ENCODE measurements at places on chromosomes 4 and X. TPM values are rescaled to one million over a fixed set of nuclear protein-coding genes. Genes with fewer than 3 reads are reported as not detected.
A peak's percentile ranks its signal among the peaks of the same experiment; 100 is the strongest.

USP17L29 gene
- total RNA-seq = not detected

MTTP gene
- 0.92 TPM for total RNA-seq

HERC6 gene
- total RNA-seq = 21.9 TPM

CCNB3 gene
- 0.85 TPM for total RNA-seq

ZNF711 gene
- total RNA-seq = 0.97 TPM

NHS gene
- 2.0 TPM for total RNA-seq

MFSD8 gene
- total RNA-seq = 21.5 TPM

PPBP gene
- 2.6 TPM for total RNA-seq

CSN1S1 gene
- total RNA-seq = not detected

HTN1 gene
- total RNA-seq = not detected

TLR2 gene
- total RNA-seq = 77.7 TPM

FRMPD4 gene
- total RNA-seq = not detected

SYTL5 gene
- total RNA-seq = 0.65 TPM

RASL11B gene
- 3.4 TPM for total RNA-seq

DNA sequence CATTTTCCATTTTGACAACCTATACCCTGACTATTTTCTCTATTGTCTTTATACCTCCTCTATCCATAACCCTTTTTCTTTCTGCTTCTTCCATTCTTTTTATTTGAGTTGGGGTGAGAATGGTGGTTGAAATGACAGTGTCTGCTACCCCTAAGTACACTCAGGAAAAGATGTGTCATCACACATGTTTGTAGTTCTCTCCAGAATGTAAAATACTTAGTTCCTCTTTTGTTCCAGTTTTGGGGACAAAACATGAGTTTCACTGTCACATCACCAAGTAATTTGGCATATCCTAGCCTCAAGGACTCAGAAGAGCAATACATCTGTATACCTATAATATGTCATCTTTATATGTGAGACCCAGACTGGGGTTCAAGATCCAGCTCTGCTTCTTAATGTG lies 90.3 kb downstream of the COMMD8 start:
- H3K36me3 ChIP-seq = no peaks in the 10 kb centered on the region
- H3K27me3 ChIP-seq = no peaks in the 10 kb centered on the region
- no peak for DNase-seq
- H3K27ac ChIP-seq = no peak overlapping the region

- no peak overlapping the region for H3K4me3 ChIP-seq
- DNase-seq = no peak
- no peaks in the 10 kb centered on the region for H3K4me1 ChIP-seq
- H3K36me3 ChIP-seq = no peaks in the 10 kb centered on the region
- no peaks in the 10 kb centered on the region for H3K27me3 ChIP-seq
These were observed 102.7 kb downstream of the TRAM1L1 start for GRCh38 chr4:116982656-116983055.

- H3K27ac ChIP-seq = no peak overlapping the region
- no peaks in the 10 kb centered on the region for H3K4me1 ChIP-seq
- no peaks in the 10 kb centered on the region for H3K27me3 ChIP-seq
- H3K36me3 ChIP-seq = no peaks in the 10 kb centered on the region
These were observed 3.3 kb downstream of the RIPPLY1 start for GRCh38 chrX:106899841-106900240.

DNA sequence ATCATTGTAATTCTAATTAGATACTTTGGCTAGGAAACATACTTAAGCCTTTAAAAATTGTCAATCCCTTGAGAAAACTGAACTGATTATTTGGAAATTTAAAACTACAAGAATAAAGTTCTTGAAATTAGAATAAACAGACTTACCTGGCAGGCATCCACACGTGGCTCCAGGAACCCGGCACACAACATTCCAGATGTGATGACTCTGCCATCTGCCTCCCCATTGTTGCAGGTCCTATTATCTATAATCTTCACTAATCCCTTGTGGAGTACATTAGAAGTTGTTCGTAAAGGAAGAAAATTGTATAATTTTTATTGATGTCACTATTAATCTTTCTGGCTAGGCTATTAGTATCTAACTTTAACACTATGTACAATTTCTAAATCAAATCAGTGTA lies 16.2 kb upstream of the GNRHR start:
- H3K4me1 ChIP-seq = no peaks in the 10 kb centered on the region
- DNase-seq = no peak
- no peaks in the 10 kb centered on the region for H3K36me3 ChIP-seq
- no peak overlapping the region for H3K4me3 ChIP-seq

GRCh38 chr4:114487101-114487500 lies 111.5 kb upstream of the UGT8 start:
- no peaks in the 10 kb centered on the region for H3K36me3 ChIP-seq
- H3K4me3 ChIP-seq = no peak overlapping the region
- no peaks in the 10 kb centered on the region for H3K27me3 ChIP-seq
- no peaks in the 10 kb centered on the region for H3K4me1 ChIP-seq

DNA sequence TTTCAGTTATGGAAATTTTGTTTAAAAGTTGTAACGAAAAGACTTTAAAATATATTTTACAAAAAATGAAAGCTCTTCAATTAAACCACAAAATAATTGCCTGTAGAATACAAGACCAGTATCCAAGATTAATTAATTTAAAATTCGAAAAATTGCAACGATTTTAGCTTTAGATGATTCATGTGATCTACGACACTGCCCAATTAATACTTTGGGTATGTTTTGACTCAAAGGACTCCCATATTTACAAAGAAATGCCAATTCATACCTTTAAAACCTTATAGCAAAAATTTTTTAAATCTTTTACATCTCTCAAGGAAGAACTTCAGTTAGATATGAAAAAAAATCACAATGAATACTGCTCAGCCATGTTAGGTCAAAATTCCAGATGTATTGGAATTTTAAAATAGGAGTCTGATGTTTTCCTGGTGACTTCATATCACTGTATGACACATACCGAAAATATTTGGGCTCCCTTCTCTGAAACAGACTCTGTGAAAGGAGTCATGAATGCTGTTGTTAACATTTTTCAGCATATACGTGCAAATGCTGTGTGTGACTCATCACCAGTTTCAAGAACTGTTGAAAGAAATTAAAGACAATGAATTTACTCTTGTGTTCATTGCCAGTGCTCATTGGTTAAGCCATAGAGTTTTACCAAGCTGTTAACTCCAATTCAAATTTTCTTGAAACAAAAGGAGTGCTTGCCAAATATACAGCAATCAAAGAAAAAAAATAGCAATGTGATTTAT lies 13.8 kb upstream of the SMS start:
- peak overlapping the region; percentile 10 for H3K27ac ChIP-seq
- H3K4me3 ChIP-seq = no peak overlapping the region
- H3K36me3 ChIP-seq = no peaks in the 10 kb centered on the region
- H3K27me3 ChIP-seq = no peaks in the 10 kb centered on the region

DNA sequence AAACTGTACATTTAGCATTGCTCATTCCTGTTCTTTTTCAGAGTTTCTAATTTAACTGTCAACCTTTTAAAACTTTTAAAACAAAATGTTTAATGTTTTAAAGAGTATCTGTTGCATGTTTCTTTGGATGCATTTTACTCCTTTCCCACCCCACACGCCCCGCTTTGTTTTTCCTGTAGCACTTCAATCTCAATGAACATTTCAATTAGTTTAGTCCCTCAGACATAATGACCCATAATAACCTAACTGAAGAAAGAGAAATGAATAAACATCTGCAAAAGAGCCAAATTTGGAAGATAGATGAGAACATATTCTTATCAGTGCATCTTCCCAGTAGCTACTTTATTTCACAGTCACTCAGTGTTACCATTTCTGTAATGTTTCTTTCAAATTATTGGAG lies 7.5 kb downstream of the PCDH10 start:
- H3K27ac ChIP-seq = no peak overlapping the region
- H3K4me1 ChIP-seq = peaks cover 11% of the 10 kb centered on the region
- no peak overlapping the region for H3K4me3 ChIP-seq
- DNase-seq = no peak
- H3K27me3 ChIP-seq = peaks cover 31% of the 10 kb centered on the region

- no peaks in the 10 kb centered on the region for H3K36me3 ChIP-seq
- H3K27ac ChIP-seq = no peak overlapping the region
- no peaks in the 10 kb centered on the region for H3K27me3 ChIP-seq
- no peaks in the 10 kb centered on the region for H3K4me1 ChIP-seq
These were observed 301.4 kb upstream of the EPHA5 start for GRCh38 chr4:65971686-65972085.

- no peaks in the 10 kb centered on the region for H3K4me1 ChIP-seq
- H3K27me3 ChIP-seq = no peaks in the 10 kb centered on the region
- no peak for DNase-seq
These were observed 79.2 kb upstream of the UGT8 start for GRCh38 chr4:114519368-114519767.

GRCh38 chr4:180817529-180817928 lies 1425.7 kb upstream of the TENM3 start:
- DNase-seq = no peak
- H3K36me3 ChIP-seq = no peaks in the 10 kb centered on the region
- H3K4me3 ChIP-seq = no peak overlapping the region
- H3K27me3 ChIP-seq = no peaks in the 10 kb centered on the region
- H3K27ac ChIP-seq = no peak overlapping the region
- H3K4me1 ChIP-seq = no peaks in the 10 kb centered on the region

- H3K27me3 ChIP-seq = no peaks in the 10 kb centered on the region
- no peaks in the 10 kb centered on the region for H3K36me3 ChIP-seq
- DNase-seq = no peak
- no peaks in the 10 kb centered on the region for H3K4me1 ChIP-seq
These were observed 29.5 kb upstream of the TAPT1 start for GRCh38 chr4:16255730-16256129.

DNA sequence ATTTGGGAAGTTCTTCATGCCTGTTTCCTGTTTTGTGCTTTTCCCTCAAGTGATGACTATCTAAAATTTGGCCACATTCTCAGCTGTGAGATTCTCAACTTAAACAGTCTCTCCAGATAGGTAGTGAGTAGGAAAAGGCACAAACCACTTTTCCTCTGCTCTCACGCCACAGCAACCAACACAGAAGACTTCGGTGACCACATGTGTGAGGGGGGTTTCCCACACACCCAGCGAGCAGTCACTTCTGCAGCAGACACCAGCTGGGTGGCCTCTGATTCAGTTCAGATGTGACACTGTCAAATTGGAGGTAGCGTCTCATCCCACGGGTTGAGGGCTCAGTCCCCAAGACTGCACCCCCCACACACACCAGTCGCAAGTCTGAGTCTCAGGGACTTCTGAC lies 25.1 kb upstream of the CLDN34 start:
- H3K4me1 ChIP-seq = no peaks in the 10 kb centered on the region
- H3K36me3 ChIP-seq = no peaks in the 10 kb centered on the region
- H3K27me3 ChIP-seq = no peaks in the 10 kb centered on the region
- no peak for DNase-seq
- no peak overlapping the region for H3K4me3 ChIP-seq

DNA sequence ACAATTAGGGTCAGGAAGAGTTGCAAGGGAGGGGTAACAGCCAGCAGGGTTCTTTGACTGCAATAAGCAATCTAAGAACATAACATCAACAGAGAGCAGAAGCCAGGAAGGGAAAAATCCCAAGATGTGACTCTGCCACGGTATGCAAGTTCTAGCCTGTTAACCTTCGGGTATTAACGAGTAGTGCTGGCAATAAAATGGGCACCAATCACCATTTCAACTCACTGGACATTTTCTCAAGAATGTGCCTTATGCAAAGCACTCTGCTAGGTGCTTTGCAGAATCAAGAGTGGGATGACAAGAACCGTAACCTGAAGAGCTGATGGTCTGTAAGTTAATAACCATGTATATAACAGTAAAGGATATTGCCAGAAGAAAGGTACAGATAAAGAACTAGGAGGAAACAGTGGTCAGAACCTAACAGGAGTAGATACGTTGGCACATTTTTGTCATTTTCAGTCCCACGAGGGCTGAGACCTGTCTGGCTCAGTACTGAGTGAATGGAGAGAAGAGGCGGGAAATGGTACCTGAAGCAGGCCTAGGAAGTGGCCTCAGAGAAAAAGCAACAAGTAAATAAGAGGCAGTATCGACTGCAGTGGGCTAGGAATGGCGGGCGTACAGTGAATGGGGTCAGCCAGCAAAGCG lies 2.7 kb downstream of the ELOVL6 start:
- H3K36me3 ChIP-seq = no peaks in the 10 kb centered on the region
- DNase-seq = no peak
- peak overlapping the region; percentile 82 for H3K4me3 ChIP-seq
- peaks cover 49% of the 10 kb centered on the region for H3K4me1 ChIP-seq
- H3K27ac ChIP-seq = peak overlapping the region; percentile 80

- no peaks in the 10 kb centered on the region for H3K27me3 ChIP-seq
- peak overlapping the region; percentile 70 for H3K4me3 ChIP-seq
- peaks cover 54% of the 10 kb centered on the region for H3K4me1 ChIP-seq
- H3K36me3 ChIP-seq = no peaks in the 10 kb centered on the region
These were observed 13.0 kb upstream of the TMEM156 start for GRCh38 chr4:39044956-39045826.

GRCh38 chr4:118746251-118746919 lies 61.2 kb downstream of the METTL14 start:
- no peaks in the 10 kb centered on the region for H3K4me1 ChIP-seq
- H3K4me3 ChIP-seq = no peak overlapping the region
- H3K27me3 ChIP-seq = no peaks in the 10 kb centered on the region
- H3K36me3 ChIP-seq = peaks cover 89% of the 10 kb centered on the region
- no peak overlapping the region for H3K27ac ChIP-seq

GRCh38 chrX:20451929-20452328 lies 185.2 kb upstream of the RPS6KA3 start:
- H3K36me3 ChIP-seq = no peaks in the 10 kb centered on the region
- no peak for DNase-seq
- H3K4me1 ChIP-seq = no peaks in the 10 kb centered on the region
- H3K27me3 ChIP-seq = no peaks in the 10 kb centered on the region
- no peak overlapping the region for H3K27ac ChIP-seq

GRCh38 chrX:96405842-96406241 lies 278.8 kb upstream of the DIAPH2 start:
- no peaks in the 10 kb centered on the region for H3K36me3 ChIP-seq
- no peak overlapping the region for H3K27ac ChIP-seq
- H3K27me3 ChIP-seq = no peaks in the 10 kb centered on the region

DNA sequence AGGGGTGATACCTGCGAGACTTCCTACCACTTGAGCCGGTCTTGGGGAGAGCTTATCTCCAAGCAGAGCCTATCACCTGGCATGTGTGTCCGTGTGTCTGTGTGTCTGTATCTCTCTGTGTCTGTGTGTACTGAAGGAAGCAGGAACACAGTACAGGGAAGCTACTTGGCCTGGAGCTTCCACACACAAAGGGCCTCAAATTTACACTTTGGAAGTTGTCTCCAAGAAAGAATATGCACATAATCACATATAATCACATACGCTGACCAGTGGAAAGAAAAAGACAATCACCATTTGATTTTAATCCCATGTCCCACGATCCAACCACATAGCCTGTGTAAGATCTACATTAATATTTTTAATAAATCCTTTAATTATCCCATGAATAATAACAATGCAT lies 13.2 kb upstream of the NKX6-1 start:
- no peak overlapping the region for H3K4me3 ChIP-seq
- no peak for DNase-seq
- no peak overlapping the region for H3K27ac ChIP-seq
- peaks cover 53% of the 10 kb centered on the region for H3K27me3 ChIP-seq
- no peaks in the 10 kb centered on the region for H3K4me1 ChIP-seq
- no peaks in the 10 kb centered on the region for H3K36me3 ChIP-seq

- H3K4me1 ChIP-seq = no peaks in the 10 kb centered on the region
- H3K27ac ChIP-seq = no peak overlapping the region
- no peaks in the 10 kb centered on the region for H3K36me3 ChIP-seq
These were observed 13.0 kb upstream of the RHOXF2 start for GRCh38 chrX:120145295-120145925.

Measured in left lung (tissue), 14 donors.